Smooth muscle cell of the pulmonary artery (primary cell): ENCODE measurements at places on chromosomes 6 and 20. TPM values are rescaled to one million over a fixed set of nuclear protein-coding genes. Genes with fewer than 3 reads are reported as not detected.

Gene NRSN1
- total RNA-seq: not detected in 2 replicates

Gene SLC22A16
- total RNA-seq: not detected in 2 replicates

Gene GSTA3
- total RNA-seq: not detected in 2 replicates

Gene L3MBTL1
- total RNA-seq: 5.7 and 7.5 TPM in 2 replicates
